Lung microvascular endothelial cell (primary cell): ENCODE measurements at places on chromosomes 5 and 9. TPM values are rescaled to one million over a fixed set of nuclear protein-coding genes. Genes with fewer than 3 reads are reported as not detected.

Gene PCDHAC1
- under 0.01 TPM in 2 replicates for total RNA-seq

Gene SECISBP2
- total RNA-seq = 16.8 and 27.4 TPM in 2 replicates

Gene UCK1
- total RNA-seq = 12.4 and 14.9 TPM in 2 replicates

Gene UGT3A1
- total RNA-seq = not detected in 2 replicates

Gene GPRIN1
- 3.6 and 5.2 TPM in 2 replicates for total RNA-seq

Gene ORM2
- not detected in 2 replicates for total RNA-seq

Gene SHOC1
- not detected in 2 replicates for total RNA-seq

Gene JAKMIP2
- total RNA-seq = not detected in 2 replicates

Gene ZNF79
- 6.3 and 11.5 TPM in 2 replicates for total RNA-seq

Gene DMGDH
- 0.22 and 0.40 TPM in 2 replicates for total RNA-seq

Gene ARID3C
- under 0.01 and 0.20 TPM in 2 replicates for total RNA-seq

Gene ANKRD20A1
- 0.87 and 4.4 TPM in 2 replicates for total RNA-seq

Gene ANAPC2
- 13.7 and 16.9 TPM in 2 replicates for total RNA-seq

Gene GLRA1
- not detected in 2 replicates for total RNA-seq

Gene PAEP
- total RNA-seq = not detected in 2 replicates

Gene COL15A1
- total RNA-seq = under 0.01 TPM in 1 of 2 replicates, not detected in the other

Gene KCTD16
- total RNA-seq = under 0.01 TPM in 2 replicates

Gene KDM3B
- 37.3 and 41.9 TPM in 2 replicates for total RNA-seq

Gene SLC45A2
- total RNA-seq = under 0.01 TPM in 1 of 2 replicates, not detected in the other

Gene ASTN2
- 0.99 and 2.0 TPM in 2 replicates for total RNA-seq

Gene ABHD17B
- total RNA-seq = 45.5 and 92.9 TPM in 2 replicates

Gene BTNL8
- under 0.01 and 0.20 TPM in 2 replicates for total RNA-seq

Gene TAF11L5
- not detected in 2 replicates for total RNA-seq

Gene SAPCD2
- 1.4 and 5.9 TPM in 2 replicates for total RNA-seq

Gene SPATA31A3
- not detected in 2 replicates for total RNA-seq

Gene NME5
- 0.60 and 1.1 TPM in 2 replicates for total RNA-seq

Gene MYOT
- not detected in 2 replicates for total RNA-seq

Gene SGTB
- 9.3 and 9.4 TPM in 2 replicates for total RNA-seq

Gene ANKRD18B
- total RNA-seq = under 0.01 and 0.22 TPM in 2 replicates

Gene CTNND2
- total RNA-seq = not detected in 2 replicates

Gene ANXA2R
- total RNA-seq = 6.5 and 7.2 TPM in 2 replicates

Gene PCA3
- 0.20 and 0.22 TPM in 2 replicates for total RNA-seq

Gene SOWAHA
- not detected in 2 replicates for total RNA-seq
